Right renal cortex interstitium (tissue), 3 donors: ENCODE measurements at places on chromosomes 12 and 14. TPM values are rescaled to one million over a fixed set of nuclear protein-coding genes. Genes with fewer than 3 reads are reported as not detected.

DNA sequence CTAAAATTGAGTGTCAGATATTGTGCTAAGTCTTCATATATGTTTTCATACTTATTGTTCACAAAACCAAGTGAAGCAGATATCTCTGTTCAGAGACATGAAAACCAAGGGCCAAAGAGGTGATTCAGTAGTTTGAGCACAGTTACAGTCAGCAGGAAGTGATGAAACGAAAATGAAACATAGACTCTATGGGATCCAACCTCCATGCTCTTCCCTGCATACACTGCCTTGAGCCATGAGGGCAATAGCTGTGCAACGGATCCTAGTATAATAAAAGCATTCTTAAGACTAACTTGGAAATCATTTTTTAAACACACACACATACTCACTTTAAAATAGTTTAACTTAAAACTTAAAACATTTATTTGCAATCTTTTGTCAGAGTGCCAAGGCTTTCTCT lies 27.9 kb downstream of the ESR2 start:
- no peak for DNase-seq

DNA sequence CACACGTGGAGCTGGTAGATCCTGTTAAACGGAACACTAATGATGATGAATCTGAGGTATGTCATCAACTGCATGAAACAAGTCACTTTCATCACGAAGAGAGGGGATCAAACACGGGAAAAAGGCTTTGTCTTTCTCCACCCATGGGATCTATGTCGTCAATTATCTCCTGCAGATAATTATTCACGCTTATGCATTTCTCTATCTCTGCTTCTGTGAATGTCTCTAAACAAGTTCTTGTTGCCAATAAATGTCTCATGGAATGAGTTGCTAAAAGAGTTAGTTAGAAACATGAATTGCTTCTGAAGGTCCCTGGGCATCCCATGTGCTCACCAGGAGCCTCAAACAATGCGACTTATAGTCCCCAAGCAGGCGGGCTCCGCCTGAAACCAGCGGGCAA lies 1228.2 kb upstream of the TMEM132C start:
- no peak for DNase-seq

The SCAF11 gene
- polyA plus RNA-seq = 115 TPM

- no peak for DNase-seq
Observed at GRCh38 chr12:24707334-24707733, 241.6 kb downstream of the BCAT1 start.

The ASCL1 gene
- 0.11 TPM for polyA plus RNA-seq

DNA sequence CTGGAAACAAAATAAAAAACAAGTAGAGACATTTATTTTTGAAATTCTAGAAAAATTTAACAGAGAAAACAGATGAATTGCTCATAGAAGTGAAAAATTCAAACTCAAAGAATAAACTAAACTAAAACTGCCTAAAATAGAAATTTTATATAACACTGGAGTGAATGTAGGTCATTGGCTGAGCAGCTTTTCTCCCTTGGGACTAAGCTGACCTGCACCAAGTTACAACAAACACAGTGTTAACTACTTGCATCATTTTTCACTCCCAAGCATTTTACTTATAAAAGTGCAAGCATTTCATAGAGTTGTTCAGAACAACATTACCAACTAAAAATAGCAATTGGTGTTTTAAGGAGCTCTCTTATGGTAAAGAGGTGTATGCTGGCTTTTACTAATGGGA lies 298.1 kb downstream of the MED13L start:
- DNase-seq = no peak

- no peak for DNase-seq
Observed at GRCh38 chr12:108816652-108817335, 40.6 kb downstream of the SSH1 start.

GRCh38 chr12:116606397-116606796 lies 47.2 kb downstream of the MAP1LC3B2 start:
- DNase-seq = no peak

The KRT71 gene
- not detected for polyA plus RNA-seq

DNA sequence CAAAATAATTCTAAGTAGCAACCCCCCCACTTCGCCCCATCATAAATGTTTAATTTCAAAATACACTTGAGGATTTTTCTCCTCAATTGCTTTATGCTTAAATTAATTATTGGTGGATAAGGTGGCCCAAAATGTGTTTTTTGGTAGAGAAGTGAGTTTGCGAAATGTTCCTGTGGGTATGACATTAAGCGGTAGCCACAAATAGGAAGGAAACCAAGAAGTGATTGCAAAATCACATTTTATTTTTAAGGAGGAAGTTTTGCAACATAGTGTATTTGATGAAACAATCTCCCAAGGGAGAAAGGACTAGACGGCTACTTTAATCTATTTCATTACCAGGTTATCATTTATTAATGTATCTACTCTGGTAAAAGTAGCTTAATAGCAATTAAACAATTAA lies 25.5 kb downstream of the SLC25A3 start:
- no peak for DNase-seq

DNA sequence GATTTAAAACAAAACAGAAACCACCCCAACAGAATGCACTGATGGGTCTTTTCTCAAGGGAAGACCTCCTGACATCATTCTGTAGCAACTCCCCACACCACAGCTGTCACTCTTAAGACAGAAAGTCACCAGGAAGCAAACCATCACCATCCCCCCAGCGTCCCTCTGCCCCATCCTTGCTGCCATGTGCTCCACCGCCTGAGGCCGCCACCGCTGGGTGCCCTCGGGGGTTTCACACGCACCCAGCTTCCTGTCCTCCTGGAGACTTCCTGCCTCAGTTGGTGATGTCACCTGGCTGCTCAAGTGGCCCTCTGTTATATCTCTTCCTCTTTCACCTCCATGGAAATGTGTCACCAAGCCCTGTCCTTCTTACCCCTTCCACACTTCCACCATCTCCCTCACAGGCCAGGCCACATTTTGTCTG lies 71.4 kb upstream of the GPR68 start:
- no peak for DNase-seq

GRCh38 chr12:110199339-110200123 lies 75.4 kb downstream of the IFT81 start:
- peak; percentile 44 for DNase-seq

The TSPAN9 gene
- 102 TPM for polyA plus RNA-seq

The DCN gene
- 516 TPM for polyA plus RNA-seq

- DNase-seq = no peak
Observed at GRCh38 chr14:65810322-65810721, 397.8 kb downstream of the FUT8 start.

The GABARAPL1 gene
- 84.5 TPM for polyA plus RNA-seq

The CSAD gene
- polyA plus RNA-seq = 31.1 TPM

The BDKRB2 gene
- polyA plus RNA-seq = 4.2 TPM

DNA sequence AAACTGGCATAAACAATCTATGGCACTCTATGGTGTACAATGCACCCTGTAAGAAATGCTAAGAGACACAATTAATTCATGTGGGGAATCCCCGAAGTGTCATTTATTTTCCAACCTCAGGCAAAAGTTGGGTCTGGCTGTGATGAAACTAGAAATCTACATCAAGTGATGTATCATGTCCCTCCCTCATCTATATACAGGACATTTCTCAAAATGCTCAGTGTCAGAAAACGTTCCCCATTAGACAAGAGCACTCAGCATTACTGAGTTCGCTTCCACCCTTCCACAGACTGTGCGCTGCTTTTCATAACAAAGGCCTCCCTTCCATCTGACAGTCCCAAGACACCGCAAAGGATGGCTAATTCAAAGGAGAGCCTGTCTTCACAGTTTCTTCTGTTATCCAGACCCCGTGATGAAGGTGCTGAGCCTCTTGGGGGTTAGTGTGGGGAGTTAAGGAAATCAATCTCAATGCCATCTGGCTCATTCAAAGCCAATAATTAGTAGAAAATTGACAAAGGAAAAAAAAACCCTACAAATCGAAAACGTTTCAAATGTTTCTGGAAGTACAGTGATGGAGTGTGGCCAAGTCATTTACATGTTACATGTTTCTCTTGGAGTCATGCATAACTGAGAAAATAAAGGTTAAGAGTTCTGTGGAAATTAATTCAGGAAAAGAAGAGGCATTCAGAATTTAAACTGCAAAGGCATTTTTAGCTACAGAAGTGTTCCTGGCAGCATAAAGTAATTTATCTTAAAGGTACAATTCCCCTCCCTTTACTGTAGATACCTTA lies 7.5 kb downstream of the CCDC88C start:
- no peak for DNase-seq

The PIP4P1 gene
- polyA plus RNA-seq = 32.7 TPM

GRCh38 chr12:22835431-22835830 lies 210.5 kb downstream of the ETNK1 start:
- DNase-seq = no peak

The SRRM4 gene
- 0.01 TPM for polyA plus RNA-seq

- no peak for DNase-seq
Observed at GRCh38 chr12:102093319-102093718, 26.6 kb downstream of the NUP37 start.
